M059J (cell line): ENCODE measurements at places on chromosomes 4 and X.

GRCh38 chr4:37073226-37073840, 171.2 kb upstream of the NWD2 start:
- DNase-seq, result peak; percentile 72

DNA sequence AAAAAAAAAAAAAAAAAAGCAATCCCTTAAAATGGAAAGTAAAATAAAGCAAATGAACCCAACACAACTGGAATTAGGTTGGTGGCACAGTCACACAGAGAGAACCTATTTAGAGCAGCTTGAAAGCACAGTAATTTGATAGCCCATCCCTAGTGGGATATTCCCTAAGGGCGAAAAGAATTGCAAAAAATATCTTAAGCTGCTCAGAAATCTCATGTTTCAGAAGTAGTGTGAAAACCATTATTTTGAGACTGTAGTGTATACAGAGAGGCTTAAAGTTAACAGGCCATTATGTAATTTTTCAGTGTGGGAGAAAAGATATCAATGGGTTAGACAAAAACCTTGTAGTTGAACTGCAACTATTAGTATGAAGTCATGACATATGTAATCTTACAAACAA, 40.0 kb upstream of the DHX15 start:
- no peak for DNase-seq

DNA sequence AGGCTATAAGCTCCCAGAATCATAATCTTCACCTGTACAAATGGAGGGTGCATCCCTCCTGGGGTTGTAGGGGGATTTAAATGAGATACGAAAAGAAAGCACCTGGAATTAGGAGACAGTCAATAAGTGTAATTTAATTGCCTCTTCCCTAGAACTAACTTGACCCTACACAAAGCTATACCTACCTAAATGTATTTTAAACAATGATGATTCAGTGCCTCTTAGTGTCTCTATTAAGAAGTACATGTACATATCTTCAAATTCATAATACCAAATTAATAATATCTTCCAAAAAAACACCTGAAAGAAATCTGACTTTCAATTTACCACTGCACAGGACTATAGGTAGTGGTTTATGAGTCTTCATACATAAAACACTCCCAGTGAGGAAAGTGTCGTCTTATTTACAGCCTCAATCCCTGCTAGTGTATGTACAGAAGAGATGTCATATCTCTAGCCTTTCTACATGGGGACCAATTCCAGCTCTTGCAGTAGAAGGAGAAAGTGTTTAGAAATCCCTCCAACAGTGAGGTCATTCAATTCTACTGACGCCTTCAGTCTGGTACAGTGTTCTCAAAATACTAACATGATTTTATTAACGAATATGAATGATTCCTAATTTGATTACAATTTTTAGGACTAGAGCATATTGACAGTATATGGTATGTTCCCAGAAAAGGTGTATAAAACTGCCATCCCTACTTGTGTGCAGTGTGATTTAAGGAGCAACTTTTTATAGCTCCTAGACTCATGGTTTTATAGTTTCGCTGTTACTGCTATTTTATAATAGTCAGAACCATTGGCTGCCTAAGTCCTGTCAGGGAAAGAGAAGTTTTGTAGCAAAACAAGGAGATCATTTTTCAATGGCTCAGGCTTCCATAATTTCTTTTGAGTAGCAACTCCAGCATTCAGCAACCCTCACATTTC, 282.7 kb downstream of the UNC5C start:
- no peak for DNase-seq

DNA sequence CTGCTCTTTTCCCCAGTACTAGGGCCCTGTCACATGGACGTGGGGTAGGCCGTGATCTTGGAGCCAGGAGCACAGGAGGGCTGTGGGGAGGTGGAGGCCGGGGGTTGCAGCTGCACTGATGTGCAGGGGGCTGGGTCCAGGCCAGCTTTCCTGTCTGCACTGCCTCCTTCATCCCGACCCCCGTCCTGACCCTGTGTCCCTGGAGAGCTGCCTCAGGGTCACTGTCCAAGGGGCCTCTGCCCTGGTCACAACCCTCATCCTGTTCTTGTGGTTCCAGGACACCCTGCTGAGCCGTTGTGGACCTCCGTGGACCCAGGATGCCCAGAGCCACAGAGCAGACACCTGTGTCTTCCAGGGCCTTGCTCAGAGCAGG, 91.7 kb upstream of the ADRA2C start:
- no peak for DNase-seq
